Stimulated activated CD8-positive, alpha-beta memory T cell treated with anti-CD3 and anti-CD28 coated beads, Interleukin-12 subunit alpha, Interleukin-12 subunit beta, amount 100 ng/mL, for 1 hour (primary cell): ENCODE measurements at places on chromosomes 5 and 9.

DNA sequence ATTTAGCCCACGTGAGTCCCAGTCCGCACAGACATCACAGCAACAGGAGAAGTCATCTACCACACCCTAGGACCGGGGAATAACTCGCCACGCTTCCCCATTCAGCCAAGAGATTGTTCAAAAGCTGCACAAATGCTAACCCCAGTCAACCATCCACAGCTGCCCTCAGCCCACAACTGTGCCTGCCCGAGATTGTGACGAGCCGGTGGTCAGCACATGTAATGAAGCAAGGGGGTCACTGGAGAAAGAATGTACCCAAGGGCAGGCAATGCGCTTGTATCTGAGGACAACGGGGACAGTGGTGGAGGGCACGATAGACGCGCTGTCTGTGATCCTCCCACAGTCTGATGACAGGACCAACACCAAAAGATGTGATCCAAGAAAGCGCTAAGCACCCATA, 67.8 kb downstream of the COL23A1 start:
- DNase-seq: no peak

DNA sequence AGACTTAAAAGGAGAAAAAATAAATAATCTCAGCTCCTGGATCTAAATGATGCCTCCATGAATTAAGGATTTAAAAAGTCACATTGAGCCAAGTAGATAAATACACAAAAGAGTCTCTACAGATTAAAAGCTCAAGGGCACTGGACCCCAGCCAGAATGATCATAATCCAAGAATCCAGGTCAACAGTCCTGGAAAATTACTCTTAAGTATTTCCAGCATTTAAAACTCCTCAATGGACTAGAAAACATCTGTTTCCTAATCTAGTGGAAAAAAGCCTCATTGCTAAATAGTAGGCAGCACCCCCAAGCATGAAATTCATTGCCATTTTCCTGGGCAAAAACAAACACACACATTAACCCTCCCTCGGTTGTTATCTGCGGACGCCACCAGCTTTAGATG, 96.8 kb downstream of the FRMD3 start:
- DNase-seq: no peak

DNA sequence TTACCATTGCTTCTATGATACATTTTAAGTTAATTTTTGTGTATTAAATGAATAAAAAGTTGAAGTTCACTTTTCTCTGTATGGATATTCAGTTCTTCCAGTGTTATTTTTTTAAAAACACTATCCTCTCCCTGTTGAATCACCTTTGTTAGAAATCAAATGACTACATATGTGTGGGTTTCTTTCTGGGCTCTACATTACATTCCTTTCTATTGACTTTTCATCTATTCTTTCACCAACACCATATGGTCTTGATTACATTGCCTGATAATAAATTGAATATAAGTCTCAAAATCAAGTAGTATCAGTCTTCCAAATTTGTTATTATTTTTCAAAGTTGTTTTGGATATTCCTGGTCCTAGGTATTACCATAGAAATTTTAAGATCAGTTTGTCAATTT, 7.3 kb upstream of the RASEF start:
- DNase-seq: no peak

DNA sequence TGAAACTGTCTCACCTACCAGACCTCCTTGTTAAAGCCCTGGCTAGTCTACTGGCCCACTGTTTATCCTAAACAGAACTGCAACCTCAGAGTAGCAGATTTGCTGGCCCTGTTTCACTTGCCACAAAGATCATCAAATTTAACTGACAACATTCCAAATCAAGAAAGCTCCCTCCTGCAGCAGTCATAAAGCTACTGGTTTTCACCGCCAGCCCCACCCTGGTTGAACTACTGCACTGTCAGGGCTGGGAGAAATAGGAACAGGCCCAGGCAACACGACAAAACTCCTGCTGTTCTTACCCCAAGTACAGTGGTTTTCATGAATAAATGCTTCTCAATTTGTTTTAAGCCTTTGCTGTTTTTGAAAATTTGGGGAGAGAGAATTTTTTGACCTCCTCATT, 63.0 kb downstream of the NR6A1 start:
- no peak for DNase-seq
